Stimulated activated CD8-positive, alpha-beta memory T cell treated with anti-CD3 and anti-CD28 coated beads, Interleukin-4, amount 100 ng/mL, for 1 hour (primary cell): ENCODE measurements at places on chromosomes 2 and 18.

- no peak for DNase-seq
These were observed 14.0 kb downstream of the QPCT start for GRCh38 chr2:37358466-37358865.

GRCh38 chr2:228853151-228853550, 417.9 kb downstream of the PID1 start:
- no peak for DNase-seq

DNA sequence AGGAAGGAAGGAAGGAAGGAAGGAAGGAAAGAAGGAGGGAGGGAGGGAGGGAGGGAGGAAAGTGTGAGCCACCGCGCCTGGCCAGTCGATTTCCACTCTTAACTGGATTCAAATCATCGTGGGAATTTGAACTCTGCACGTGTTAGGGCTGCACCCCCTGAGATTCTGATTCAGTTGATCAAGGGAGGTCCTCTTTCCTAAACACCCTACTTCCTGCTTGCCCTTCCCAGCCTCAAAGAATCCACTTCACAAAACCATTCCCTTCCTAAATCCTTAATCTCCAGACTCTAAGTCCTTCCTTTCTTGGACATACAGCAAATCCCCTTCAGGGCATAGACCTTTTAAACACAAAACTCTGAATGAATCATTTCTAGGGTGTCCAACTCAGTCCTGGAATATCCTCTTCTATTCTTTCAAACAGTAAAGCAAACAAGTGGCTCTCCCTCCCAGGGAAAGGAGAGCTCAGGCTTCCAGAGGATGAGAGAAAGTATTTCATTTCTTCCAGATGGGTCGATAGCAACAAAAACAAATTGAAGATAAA, 68.2 kb upstream of the MBOAT2 start:
- DNase-seq = no peak

DNA sequence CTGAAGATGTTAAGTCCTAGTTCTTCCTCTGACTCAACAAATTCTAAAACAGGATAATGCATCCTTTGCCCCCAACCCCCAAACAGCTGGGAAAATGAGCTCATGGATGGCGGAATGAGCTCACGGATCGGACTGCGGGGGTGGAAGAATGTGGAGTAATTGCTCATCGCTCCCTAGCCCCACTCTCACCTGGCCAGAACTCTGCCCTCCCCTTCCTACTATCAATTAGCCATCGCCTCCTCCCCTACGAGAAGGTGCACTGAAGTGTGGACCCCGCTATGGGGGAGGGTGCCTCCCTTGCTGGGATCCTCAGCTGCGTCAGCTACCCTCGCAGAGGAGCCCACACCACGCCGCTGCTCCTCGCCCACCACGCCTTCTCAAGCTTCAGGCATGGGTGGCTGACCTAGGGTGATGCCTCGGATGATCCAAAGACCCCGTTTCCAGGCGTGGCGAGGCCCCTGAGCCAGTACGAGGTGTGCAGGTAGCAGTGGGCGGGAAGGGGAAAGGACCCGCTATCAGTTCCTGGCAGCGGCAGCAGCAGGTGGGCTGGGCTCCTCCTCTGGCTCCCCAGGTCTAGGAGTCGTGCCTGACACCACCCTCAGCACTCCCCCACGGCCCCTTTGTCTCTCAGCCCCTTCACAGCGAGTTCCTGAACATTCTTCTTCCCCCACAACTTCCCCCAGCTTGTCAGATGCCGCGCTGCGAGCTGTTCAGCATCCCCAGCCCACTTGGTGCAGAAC, 82.1 kb upstream of the POMC start:
- DNase-seq = no peak

DNA sequence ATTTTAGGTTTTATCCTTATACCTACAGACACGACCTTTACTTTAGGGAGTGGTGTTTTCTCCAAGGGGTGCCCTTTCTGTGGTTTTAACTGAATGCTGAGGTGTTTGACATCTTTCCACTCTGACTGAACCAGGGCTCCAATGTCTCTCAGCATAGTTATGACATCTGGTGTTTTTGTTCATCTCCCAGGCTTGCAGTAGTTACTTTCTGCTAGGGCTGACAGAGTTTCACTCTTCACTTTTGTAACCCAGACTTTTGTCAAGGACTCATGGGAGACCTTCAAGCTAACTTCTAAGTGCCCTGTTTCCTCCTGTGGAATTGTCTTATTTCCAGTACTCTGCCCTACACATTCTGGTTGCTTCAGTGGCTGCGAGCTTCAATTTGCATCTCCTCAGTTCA, 103.1 kb downstream of the CCDC85A start:
- DNase-seq = no peak

DNA sequence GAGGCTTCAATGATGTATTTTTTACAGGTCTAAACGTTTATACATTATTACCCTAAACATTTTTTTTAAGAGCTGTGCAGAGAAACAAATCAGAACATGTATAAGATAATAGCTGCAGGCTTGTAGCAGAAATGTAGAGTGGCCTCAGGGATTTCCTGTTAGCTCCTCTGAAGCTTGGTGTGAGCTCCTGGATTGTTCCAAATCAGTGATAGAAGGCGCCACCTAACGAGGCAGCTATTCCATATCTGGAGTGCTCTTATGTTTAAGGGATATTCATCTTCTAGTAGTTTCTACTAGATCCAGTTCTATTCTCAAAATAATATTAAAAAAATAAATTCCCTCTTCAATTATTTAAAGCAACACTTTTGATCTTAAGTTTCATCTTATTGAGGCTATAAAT, 93.1 kb downstream of the LRP1B start:
- no peak for DNase-seq

DNA sequence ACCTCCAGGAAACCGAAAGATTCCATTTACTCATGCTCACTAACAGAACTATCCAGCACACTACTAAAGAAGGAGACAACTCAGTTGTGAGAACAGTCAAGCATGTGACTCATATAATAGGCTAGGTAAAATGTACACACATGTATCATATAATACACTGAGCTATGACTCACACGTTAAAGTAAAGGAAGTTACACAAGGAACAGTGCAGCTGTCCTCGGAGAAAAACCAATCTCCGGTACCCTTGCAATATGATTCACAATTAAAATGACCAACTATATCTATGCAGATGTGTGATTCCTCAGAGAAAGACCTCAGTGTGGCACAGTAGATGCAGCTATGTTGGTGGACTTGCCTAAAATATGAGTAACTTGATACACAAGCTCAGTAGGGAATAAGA, 76.5 kb downstream of the STRN start:
- DNase-seq = no peak

- no peak for DNase-seq
These were observed 164.7 kb upstream of the MEIS1 start for GRCh38 chr2:66270247-66270646.

GRCh38 chr2:99819766-99820165, 322.6 kb downstream of the AFF3 start:
- DNase-seq = no peak

DNA sequence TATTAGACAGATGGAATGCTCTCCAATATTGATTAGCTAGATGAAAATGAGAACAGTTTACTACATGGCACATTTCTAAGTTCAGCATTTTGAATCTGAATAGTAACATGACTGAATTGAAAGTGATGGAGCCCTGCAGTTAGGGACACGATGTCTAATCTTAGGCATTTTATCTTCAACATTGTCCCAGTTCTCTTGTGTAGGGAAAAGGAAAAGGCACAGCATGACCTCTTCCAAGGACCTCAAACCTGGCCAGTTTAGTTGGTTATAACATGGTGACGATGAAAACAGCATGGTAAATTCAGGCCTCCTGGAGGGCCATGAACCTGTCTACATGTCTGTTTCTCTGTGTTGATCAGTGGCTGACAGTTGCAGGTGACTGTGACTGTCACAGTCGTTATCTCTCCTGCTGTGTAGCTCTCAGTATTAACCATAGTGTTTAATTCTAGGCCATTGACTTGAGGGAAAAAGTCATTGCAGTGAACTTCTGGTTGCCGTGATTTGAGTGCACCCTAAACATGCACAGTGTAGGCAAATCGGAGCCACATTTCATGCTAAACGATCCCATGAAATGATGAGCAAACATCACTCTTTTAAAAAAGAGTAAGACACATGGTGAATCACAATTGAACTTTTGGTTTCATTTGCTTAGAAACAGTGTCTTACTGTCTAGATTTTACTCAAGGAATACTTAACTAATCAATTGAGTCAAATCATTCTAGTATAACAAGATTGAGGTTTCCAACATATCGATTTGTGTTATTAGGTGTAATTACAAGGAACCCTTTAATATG, 129.7 kb downstream of the PHLPP1 start:
- no peak for DNase-seq

GRCh38 chr2:14480906-14481305, 151.6 kb upstream of the LRATD1 start:
- DNase-seq = no peak

GRCh38 chr18:27931535-27931934, 245.4 kb downstream of the CDH2 start:
- no peak for DNase-seq

- DNase-seq = no peak
These were observed 12.6 kb upstream of the TTC32 start for GRCh38 chr2:19914266-19914975.

DNA sequence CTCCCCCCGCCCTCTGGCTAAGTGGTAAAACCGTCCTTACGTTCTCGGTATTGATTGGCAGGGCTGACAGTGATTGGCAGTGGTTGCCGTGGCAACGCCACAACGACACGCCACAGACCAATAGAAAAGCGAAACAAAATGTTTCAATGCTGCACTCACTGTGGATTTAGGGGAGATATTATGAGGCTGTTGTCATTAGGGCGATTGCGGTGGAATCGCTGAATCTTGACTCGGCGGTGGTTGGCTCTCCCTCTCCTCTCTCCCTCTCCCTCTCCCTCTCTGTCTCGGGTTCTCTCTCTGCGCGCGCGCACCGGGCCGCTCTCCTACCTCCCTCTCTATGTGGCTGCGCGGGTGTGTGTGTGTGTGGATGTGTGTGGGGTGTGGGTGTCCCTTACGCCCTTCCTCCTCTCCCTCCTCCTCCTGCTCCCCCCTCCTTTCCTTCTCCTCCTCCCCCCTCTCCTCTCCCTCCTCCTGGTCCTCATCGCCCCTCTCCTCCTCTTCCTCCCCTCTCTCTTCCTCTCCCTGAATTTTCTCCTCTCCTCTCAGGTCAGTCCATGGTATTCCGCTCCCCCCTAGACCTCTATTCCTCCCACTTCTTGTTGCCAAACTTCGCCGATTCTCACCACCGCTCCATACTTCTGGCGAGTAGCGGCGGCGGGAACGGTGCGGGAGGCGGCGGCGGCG, at the start of gene SIX3:
Gene SIX3 (plus strand): TSS at position 152 of the 684 bp plus-strand sequence. CDS start 403 bp downstream, at position 555.
- DNase-seq = no peak

DNA sequence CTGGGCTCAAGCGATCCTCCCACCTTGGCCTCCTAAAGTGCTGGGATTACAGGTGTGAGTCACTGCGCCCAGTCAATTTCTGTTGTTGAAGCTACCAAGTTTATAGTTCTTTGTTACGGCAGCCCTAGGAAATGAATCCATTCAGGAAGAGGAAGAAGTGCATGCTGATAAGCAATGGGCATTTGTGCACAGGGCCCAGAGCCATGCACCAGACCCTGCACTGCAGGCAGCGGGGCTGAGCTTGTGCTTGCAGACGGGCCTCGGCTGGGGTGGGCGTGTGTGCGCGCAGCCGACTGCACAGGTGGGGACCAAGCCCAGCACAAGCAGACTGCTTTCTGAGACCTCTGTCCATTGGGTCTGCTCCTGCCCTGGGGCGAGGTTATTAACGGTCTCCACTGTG, 144.6 kb downstream of the CABLES1 start:
- no peak for DNase-seq

DNA sequence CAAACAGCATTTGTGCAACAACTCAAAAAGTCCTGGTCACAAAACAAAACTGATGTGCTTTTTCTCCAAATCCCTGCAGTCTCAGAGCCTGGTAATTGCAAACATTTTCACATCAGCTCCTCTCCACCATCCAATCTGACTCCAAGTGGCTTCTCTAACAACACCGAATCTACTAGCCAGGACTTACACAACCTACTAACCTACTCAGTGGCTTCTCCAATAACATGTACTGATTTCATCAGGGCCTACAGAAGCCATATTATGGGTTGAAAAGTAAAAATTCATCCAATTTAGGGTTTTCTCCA, 104.3 kb downstream of the COLEC12 start:
- no peak for DNase-seq

- DNase-seq = no peak
These were observed 134.1 kb downstream of the CD226 start for GRCh38 chr18:69813559-69813958.

- DNase-seq = no peak
These were observed 31.7 kb downstream of the EMX1 start for GRCh38 chr2:72949045-72949444.

DNA sequence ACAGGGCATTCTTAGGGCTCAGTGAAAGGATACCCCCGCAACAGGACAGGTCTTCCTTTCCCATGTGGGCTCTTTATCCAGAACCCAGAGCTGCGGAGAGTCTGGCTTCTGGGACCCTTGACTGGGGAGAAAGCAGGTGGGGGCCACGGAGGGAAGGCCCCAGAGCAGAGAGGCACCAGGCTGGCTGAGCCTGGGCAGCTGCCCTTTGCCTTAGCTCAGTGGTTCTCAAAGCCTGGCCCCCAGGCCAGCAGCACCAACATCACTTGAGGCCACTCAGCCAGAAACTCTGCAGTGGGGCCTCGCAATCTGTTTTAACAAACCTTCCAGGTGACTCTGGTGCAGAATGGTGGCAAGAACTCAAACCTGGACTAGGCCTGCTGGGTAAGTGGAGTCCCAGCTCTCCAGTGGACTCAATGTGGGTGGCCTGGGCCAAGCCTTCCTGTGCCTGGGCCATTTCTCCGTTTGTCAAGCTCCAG, 1.6 kb upstream of the TMEM37 start:
- DNase-seq = no peak

DNA sequence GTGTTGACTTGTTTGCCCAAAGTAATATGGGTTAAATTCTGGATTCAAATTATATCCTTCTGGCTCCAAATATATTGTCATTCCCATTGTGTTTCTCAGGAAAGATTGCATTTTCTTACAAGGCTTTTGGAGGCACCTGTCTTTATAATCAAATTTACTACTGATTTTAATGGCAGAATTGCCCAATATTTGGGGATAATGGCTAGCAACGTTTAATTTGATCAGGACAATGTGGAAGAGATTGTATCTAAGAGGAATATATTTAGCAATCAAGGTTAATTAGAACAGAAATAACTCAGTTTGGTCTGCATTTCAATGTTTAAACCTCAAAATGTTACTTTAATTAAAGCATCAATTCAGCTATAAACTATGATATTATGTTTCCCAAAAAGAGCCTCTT, 41.7 kb upstream of the ZNF804A start:
- no peak for DNase-seq

DNA sequence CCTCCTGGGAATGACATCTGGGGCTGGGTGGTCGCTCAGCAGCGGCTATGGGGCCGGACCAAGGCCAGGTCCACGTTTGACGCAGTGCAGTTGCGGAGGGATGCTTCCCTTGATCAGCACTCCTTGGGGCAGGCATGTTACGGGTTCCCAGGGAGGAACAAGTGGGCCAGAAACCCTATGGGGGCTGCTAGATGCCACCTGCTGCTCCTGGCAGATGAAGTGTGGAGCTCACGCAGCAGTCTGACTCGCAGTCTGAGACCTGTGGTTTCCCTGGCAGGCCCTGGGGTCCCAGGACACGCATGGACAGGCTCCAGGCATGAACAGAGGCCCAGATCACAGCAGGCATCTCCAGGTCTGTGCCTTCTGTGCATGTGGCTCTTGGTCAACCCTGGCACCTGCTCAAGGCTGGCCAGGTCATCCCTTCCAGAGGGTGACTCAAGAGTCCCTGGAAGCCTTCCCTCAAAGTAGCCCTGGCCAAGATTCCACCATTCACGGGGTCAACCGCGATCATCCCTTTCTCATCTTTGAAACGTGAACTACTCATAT, 20.0 kb downstream of the KCNF1 start:
- no peak for DNase-seq
